ENCODE measurements at places on chromosomes 16 and 17.

GRCh38 chr17:72852277-72852938 is 240.1 kb downstream of the SLC39A11 start:
- DNase-seq = no peak

- no peak for DNase-seq
Measured at GRCh38 chr16:10635365-10636021, 55.1 kb upstream of the EMP2 start.

DNA sequence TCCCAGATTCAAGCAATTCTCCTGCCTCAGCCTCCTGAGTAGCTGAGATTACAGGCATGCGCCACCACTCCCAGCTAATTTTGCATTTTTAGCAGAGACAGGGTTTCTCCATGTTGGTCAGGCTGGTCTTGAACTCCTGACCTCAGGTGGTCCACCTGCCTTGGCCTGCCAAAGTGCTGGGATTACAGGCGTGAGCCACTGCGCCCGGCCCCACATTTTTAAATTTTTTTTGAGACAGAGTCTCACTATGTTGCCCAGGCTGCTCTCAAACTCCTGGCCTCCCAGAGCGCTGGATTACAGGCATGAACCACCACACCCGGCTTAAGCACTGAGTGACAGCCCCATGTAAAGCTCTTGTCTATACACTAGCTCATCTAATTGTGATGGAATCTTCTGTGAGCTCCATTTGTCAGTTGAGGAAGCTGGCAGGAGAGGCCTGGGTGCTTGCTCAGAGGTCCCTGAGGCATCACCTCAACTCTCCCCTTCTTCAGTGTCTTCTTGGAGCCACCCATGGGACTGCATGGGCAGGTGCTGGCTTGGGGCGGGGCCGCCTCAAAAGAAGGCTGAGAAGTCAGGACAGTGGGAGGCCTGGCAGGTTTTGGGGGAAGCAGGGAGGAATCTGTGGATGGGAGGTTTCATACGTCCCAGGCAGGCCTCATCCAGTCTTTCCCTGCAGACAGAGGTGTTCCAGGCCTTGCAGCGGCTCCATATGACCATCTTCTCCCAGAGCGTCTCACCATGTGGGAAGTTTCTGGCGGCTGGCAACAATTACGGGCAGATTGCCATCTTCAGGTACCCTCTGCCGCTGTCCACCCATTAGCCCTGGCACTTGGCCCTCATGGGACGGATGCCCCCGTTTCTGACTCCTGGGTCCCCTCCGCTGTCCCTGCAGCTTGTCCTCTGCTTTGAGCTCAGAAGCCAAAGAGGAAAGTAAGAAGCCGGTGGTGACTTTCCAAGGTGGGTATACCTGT is 1.5 kb downstream of the THOC6 start:
- DNase-seq = no peak

GRCh38 chr17:75724016-75725003 is 3.1 kb downstream of the ITGB4 start:
- no peak for DNase-seq

- no peak for DNase-seq
Measured at GRCh38 chr17:33806631-33807030, 448.5 kb upstream of the CCL2 start.

GRCh38 chr16:23280483-23280967 is 21.6 kb upstream of the SCNN1B start:
- DNase-seq = no peak

GRCh38 chr16:6949240-6949639 is 383.4 kb upstream of the RBFOX1 start:
- DNase-seq = no peak
